ENCODE measurements at places on chromosomes 6 and 20.

GRCh38 chr6:22357724-22358189, 60.9 kb upstream of the PRL start:
- DNase-seq: no peak

DNA sequence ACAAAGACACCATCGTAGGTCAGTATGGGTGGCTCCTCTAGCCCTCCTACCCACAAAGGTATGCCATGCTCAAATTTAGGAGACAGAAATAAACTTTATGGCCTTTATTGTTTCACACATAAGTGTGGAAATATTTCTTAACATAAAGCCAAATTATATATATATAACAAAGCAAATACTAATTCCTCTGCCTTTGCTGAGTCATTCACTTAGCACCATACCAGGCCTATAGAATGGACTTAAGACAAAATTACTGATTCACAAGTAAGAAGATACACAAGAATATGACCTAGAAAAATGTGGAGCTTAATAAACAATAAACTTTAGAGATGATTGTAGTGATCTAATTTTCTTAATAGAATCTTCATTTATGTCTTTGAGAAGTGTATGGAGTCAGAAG, 5.2 kb downstream of the FRK start:
- no peak for DNase-seq

DNA sequence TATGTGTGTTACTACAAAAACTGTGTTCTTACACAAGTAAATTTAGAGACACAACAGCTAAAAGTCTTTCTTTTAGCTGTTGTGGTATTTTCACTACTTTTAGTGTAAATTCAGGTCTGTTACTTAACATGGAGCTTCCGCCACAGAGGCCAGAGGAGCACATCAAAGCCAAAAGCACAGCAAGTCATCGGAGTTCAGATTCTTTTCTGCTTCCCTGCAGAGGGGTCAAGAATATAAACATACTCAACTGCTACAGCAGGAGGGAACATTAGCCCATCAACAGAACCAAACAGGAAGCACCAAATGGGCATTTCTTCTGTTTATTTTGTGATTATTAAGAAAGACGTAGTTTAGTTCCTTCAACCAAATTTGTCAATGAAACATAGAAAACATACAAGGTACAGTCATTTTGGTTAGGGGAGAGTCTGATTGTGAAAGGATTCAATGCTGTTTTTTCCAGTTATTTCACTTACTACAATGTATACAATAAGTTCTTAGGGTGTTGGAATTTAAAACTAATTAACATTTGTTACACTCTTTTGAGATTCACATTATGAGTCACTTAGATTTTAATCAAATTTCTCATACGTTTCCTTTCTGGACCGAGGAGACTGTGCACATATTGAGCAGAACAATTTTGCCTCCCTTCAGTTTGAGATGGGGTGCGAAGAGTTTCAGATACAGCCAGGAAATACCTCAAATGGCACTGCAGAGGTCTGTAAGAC, 42.8 kb upstream of the DSE start:
- no peak for DNase-seq

GRCh38 chr20:59392736-59393135, 92.3 kb downstream of the EDN3 start:
- no peak for DNase-seq

GRCh38 chr6:74534465-74535211, 671.2 kb downstream of the COL12A1 start:
- no peak for DNase-seq

DNA sequence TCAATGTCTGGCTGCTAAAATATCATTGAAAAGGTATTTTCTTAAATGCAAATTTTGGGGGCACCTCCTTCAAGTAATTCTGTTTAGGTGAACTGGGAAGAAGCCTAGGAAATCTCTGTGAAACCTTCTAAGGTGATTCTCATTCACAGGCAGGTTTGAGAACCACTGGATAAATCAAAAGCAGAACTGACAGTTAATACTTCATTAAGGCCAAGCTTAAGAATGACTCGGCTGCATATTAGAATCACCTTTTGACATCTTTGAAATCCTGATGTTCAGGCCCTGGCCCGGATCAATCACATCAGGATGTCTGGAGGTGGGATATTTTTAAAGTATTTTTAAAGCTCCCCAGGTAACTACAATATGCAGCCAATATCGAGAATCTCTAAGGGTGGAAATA, 50.6 kb downstream of the FKBP1C start:
- no peak for DNase-seq

- DNase-seq: no peak
These were observed 122.6 kb upstream of the PLCB4 start for GRCh38 chr20:8946036-8946940.

- DNase-seq: no peak
These were observed 131.6 kb downstream of the UTRN start for GRCh38 chr6:144416773-144417172.

- DNase-seq: no peak
These were observed 17.5 kb downstream of the SLC52A3 start for GRCh38 chr20:750801-751200.

GRCh38 chr6:20866036-20866435, 331.8 kb downstream of the CDKAL1 start:
- DNase-seq: no peak

- no peak for DNase-seq
These were observed 25.4 kb upstream of the PI16 start for GRCh38 chr6:36929152-36929551.

DNA sequence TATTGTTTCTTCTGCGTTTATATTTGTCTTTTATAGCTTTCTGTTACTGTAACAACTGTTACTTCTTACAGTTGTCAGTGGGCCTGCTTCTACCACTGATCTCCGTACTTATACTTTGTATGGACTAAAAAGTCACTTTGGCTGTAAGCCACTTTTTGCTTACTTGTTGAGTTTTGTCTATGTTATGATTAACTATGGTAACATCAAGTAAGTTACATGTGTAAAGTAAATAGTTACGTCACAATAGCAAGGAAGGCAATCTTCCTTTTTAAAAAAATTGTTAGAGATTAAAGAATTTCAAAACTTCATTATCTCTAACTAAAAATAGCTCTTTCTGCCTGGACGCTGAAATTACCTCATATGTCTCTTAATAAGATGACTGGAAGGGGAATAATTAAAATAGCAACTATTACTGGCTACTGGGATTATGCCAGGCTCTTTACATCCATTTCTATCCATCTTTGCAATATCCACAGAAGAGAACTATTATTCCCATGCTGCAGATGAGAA, 10.9 kb downstream of the TFB1M start:
- no peak for DNase-seq

DNA sequence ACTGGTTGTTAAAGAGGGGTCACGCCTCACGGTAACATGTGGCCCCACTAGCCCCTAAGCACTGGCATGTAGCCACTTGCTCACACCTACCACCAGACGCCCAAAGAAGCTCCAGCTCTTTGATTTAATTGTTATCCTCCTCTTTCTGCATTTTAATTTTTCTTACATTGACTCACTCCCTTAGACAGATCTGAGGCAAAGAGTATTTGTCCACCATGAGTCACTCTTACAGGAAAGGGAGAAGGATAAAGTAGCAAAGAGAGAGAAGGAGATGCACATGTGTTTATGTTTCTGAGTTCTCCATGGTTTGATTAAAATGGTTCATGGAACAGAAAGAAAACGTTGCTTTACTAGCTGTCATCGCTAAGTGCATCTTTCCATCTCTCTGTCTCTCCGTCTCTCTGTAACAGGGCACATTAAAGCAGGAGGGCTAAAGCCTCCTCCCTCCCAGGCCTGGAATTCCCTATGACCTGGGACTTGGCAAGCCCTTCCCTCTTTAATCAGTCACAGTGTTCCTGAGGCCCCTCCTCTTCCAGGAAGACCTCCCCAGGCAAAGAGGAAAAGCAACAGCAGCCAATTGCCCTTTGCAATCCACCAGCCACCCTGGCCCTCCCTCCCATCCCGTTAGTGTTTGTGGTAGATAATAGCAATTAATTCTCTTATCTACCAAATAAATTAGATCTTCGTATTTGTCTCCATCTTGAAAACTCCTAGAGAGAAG, 112.8 kb upstream of the TSHZ2 start:
- no peak for DNase-seq

DNA sequence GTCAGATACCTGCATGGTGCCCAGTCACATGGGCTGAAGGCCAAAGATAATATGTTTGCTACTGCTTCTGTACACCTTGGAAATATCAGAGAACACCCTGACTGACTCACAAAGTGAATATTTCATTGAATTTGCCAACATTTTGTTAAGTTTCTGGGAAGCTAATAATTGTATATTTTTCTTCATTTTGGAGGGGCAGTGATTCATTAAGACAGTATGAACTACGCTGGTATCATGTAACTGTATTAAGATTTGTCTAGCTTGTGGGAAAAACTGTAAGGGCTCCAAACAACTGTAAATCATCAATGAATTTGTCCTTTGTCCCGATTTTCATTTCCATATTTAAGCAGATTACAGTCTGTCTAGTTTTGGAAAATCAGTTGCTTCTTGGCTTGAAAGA, 102.3 kb upstream of the CCN2 start:
- DNase-seq: no peak

DNA sequence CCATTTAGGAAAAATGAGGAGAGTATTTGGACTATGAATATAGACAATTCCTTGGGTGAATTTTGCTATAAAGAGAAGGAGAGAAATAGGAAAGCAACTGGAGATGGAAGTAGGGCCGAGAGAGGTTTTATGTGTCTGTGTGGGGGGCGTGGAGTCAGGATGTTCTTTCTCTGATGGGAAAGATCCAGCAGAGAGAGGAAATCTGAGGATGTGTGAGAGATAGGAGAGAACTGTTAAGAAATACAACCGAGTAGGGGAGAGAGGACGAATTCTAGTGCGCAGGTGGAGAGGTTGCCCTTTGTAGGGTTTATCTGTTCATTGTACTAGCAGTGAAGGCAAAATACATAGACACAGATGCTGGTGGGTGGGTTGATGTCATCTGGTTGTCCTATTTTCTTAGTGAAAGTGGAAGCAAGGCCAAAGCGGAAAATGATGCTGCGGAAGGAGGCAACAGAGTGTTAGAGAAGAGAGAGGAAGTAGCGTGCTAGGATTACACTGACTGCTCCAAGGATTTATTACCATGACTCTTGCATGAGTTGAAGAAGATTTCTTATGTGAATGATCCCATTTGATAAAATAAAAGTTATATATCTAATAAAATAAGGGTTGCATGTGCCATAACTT, 57.7 kb downstream of the CLVS2 start:
- DNase-seq: no peak

DNA sequence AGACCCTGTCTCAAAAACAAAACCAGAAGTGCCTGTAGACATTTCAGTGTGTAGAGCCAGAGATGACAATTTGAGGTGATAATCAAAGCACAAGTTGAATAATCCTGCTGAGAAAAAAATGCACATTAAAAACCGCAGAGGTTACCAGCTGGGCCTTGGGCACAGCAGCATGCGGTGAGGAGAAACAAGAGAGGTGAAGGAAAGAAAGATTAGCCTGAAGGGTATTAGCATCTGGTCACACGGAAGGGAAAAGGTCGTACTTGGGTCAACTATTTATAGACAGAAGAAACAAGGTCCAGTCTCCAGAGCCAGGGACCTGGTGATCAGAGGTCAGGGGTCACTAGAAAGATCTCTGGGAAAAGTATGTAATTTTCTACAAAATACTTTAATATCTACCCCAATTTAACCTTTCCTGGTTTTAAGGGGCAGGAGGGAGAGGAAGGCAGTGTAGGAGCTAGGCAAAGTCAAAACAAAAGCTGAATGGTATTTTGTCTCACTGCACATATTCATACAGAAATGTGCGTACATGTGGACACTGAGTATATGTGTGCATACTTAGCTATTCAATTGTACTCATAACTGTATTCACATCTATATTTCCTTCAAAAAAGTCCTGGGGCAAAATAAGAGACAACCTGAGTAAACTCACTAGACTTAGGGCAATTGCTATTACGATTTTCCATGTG, 10.1 kb downstream of the MAP7 start:
- no peak for DNase-seq

- no peak for DNase-seq
These were observed 28.8 kb upstream of the TCFL5 start for GRCh38 chr20:62890444-62890843.

DNA sequence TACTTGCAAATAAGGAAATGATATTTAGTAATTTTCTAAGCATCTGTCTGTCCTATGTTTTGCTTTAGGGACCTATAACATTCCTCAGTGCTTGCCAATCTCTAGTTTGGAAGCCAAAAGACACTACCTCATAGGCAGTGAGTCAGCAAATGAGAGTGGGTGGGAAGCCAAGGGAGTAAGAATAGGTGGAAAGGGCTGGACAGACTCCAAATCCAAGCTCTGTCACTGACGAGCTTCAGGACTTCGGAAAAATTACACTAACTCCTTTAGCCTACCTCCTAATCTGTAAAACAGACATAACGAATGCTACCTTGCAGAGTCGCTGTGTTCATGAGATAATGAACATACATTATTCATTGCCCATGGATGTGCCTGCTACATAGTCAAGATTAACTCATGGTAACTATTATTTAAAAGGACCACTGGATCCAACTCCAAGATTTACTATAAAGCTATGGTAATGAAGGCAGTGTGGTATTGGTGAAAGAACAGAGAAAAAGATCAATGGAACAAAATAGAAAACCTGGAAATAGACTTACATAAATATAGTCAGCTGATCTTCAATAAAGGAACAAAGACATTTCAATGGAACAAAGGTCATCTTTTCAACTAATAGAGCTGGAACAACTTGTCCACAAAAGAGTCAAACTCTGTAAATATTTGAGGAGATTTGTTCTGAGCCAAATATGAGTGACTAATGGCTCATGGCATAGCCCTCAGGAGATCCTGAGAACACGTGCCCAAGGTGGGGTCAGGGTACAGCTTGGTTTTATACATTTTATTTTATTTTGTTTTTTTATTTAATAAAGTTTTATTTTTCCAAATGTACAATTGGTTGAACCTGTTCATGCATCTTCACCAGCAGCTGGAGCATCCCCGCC, 64.1 kb downstream of the FAM50B start:
- DNase-seq: no peak

DNA sequence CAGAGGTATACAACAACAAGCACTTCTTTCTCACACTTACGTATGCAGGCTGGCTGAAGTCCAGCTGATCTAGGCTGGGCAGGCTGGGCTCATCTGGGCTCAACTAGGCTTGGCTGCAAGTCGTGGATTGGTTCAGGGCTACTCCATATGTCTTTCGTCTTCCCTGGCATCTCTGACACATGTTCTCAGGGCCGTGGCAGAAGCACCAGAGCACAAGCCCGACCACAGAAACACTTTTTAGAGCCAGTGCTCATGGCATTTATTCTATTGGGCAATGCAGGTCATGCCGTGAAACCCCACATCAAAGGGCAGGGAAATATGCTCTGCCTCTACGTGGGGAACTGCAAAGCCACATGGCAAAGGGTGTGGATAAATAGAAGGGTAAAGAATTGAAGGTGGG, 93.8 kb downstream of the RIN2 start:
- DNase-seq: no peak

GRCh38 chr6:11683871-11684270, 94.7 kb downstream of the ADTRP start:
- DNase-seq: no peak
